ENCODE measurements at places on chromosomes 6 and 20.
A peak's percentile ranks its signal among the peaks of the same experiment; 100 is the strongest.

DNA sequence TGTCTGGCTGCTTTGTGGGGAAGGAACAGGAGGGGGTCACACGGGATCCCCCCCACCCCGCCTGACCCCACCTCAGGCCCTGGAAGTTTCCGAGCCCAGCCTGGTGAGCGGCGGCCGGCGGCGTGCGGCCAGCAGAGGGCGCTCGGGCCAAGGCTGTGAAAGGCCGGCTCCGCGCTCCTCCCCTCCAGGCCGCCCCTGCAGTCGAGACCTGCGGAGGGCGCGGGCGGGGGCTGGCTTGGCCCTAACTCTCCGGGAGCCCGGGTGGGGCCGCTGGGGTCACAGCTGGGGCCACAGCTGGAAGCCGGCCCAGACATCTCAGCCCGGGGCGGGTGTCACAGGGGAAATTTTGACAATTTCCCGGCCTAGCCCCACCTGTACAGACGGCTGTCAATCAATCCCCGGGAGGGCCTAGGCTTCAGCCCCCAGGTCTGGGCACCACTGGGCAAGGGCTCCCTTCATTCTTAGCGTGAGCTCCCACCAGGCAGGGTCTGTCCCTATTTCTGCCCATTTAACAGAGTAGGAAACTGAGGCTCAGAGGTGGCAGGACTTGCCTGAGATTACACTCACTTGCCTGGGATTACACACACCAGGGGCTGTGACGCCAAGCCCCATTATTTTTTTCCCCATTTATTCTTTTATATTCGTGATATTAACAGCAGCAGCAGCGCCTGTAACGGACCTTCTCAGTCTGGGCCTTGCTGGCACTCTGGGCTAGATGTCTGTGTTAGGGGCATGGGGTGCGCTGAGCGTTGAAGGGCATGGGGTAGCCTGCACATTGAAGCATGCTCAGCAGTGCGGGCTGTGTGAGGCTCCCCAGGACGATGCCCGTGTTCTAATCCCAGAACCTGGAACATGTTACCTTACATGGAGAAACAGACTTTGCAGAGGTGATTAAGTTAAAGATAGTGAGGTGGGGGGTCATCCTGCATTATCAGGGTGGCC is 23.0 kb downstream of the ZBP1 start:
- peak; percentile 72 for DNase-seq

DNA sequence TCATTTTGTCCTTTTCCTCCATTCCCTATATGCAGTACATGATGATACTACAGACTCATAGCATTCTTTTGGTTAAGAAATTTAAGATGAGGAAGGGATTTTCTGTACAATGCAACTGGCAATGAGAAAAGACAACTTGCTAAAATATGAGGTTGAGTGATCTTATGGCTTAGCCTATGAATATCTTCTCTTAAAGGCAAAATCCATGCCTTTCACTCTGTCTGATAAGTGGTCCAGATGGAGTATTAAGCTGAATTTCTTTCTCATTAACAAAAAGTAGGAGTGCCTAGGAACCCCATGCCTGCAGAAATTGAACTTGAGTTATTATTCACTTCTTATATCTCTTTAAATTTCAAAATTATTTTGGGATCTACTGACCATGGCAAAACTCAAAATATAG is 135.3 kb downstream of the GRIK2 start:
- no peak for DNase-seq

DNA sequence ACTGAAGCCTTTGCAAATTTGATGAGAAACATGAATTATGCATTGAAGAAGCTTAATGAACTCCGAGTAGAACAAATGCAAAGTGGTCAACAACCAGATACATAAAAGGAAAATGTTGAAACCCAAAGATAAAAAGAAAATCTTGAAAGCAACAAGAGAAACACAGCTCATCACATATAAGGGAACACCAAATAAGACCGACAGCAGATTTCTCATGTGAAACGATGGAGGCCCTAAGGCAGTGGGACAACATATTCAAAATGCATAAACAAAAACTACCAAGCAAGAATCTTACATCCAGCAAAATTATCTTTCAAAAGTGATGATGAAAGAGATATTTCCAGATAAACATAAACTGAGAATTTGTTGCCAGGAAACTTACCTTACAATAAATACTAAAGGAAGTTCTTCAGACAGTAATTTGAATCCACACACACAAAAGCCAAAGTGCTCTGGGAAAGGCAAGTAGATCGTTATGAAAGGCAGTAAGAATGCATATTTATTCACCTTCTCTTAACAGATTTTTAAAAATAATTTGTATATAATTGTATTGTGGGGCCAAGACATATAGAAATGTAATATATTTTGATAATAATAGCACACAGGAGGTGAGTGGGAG is 22.5 kb downstream of the SLC52A3 start:
- DNase-seq: no peak

- no peak for DNase-seq
These were observed 552.4 kb downstream of the RFPL4B start for GRCh38 chr6:112899541-112899940.

DNA sequence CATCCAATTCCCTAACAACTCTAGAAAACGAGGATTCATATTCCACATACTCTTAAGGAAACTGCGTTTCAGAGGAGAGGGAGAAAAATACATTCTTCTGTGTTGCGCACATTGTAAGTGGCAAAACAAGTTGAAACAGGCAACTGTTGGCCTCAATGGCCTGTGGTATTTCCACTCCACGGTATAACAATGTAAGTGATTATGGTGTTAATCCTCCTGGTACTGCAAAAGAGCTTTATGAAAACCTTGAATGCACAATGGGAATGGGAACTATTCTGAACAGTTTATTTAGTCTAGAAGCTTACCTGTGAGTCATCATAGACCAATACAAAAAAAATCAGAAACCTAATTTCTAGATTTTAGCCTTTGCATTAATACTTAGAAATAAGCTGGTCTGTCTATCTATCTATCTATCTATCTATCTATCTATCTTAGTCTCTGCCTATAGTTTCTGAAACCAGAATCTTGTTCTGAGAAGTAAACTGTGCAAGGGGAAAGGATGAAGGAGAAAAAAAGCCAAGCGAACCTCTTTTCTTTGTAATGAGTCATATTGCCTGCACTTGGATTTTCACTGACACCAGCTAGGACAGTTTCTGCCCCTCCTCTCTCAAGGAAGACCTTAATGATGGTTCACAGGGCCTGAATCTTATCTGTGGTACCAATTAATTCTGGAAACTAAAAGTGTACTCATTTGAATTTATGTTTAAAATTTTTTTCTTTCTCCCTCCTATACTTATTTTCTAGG is 101.5 kb downstream of the RNF144B start:
- DNase-seq: no peak
